ENCODE measurements at places on chromosomes 3 and 15.
A peak's percentile ranks its signal among the peaks of the same experiment; 100 is the strongest.

DNA sequence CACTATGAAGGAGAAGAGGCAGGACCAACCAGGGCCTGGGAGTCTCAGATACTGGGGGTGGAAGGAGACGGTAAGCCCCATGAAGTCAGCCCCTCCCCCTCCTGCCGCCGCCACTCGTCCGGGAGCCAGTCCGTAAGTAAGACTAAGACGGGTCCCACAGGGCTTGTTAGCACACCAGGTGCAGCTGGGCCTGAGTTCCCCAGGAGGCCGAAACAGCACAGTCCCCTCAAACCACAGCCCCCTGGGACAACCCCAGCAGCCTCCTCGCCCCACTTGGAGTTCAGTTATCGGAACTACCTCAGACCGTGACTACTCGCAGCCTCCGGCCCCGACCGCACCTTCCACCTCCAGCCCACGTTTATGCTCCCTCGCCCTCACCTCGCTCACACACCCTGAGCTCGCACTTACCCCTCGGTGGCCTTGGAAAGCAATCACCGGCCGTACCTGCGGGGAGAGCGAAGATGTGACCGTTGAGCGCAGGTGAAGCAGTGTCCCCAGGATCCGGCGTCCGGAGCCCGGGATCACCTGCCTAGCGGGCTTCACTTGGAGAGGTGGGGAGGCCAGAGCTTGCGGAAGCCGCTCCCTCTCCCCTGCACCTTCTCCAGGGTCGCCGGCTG lies 557 bp downstream of the ELL3 start:
- peak; percentile 34 for DNase-seq

GRCh38 chr15:85950101-85950500 lies 129.6 kb upstream of the AGBL1 start:
- DNase-seq, result no peak

DNA sequence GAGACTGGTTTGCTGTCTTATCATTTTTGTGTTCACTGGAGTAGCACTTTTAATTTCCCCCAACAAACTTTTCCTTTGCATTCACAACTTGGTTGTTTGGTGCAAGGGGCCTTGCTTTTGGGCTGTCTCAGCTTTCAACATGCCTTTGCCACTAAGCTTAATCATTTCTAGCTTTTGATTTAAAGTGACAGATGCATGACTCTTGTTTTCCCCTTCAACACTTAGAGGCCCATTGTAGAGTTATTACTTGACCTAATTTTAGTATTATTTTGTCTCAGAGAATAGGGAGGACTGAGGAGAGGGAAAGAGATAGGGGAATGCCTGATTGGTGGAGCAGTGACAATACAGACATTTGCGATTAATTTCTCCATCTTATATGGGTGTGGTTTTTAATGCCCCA lies 340.1 kb upstream of the MANF start:
- DNase-seq, result no peak

DNA sequence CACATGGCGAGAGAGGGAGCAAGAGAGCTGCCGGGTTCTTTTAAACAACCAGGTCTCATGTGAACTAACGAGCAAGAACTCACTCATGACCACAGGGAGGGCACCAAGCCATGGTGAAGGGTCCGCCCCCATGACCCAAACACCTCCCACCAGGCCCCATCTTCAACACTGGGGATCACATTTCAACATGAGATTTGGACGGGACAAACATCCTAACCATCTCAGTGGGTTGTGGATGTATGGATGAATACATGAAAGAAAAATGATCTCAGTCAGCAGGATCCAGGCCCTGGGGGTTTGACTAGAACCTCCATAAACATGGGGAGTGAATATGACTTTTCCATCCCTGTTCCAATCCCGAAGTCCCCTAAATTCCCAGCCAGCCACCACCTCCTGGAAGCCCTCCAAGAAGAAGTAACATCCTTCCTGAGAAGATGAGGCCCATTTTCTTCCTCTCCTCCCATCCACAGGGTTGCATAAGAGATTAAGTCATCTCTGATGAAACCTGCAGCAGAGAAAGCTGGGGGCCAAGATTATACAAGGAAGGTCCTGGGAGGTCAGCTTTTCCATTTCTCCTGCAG lies 9.5 kb downstream of the CAV3 start:
- no peak for DNase-seq

GRCh38 chr3:167372138-167372537 lies 8.0 kb downstream of the ZBBX start:
- no peak for DNase-seq

DNA sequence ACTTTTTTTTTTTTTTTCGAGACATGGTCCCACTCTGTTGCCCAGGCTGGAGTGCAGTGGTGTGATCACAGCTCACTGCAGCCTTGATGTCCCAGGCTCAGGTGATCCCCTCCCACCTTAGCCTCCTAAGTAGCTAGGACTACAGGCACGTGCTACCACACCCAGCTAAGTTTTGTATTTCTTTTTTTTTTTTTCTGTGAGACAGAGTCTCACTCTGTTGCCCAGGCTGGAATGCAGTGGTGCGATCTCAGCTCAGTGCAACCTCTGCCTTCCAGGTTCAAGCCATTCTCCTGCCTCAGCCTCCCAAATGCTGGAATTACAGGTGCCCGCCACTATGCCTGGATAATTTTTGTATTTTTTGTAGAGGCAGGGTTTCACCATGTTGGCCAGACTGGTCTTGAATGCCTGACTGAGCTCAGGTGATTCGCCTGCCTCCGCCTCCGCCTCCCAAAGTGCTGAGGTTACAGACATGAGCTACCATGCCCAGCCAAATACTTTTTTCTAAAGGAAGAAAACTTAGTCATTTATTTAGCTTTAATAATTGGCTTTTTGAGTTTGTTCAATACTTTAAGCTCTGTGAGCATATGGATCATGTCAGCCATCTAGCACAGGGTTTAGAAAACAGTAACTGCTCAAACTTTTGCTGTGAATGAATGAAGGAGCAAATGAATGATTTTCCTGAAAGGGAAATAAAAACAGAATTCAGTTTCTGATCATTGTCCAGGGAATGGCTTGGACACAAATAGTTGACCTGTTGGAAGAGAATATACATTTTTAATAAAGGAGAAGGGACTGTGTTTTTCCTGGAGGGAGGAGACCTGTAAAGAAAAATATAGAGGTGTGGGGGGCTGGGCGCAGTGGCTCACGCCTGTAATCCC lies 26.0 kb downstream of the UBE2E1 start:
- DNase-seq, result no peak

GRCh38 chr3:154559623-154560022 lies 129.6 kb upstream of the GPR149 start:
- DNase-seq, result no peak

- DNase-seq, result no peak
Observed at GRCh38 chr3:139285691-139286090, 58.1 kb upstream of the MRPS22 start.

GRCh38 chr15:55915221-55915620 lies 78.2 kb downstream of the NEDD4 start:
- no peak for DNase-seq

DNA sequence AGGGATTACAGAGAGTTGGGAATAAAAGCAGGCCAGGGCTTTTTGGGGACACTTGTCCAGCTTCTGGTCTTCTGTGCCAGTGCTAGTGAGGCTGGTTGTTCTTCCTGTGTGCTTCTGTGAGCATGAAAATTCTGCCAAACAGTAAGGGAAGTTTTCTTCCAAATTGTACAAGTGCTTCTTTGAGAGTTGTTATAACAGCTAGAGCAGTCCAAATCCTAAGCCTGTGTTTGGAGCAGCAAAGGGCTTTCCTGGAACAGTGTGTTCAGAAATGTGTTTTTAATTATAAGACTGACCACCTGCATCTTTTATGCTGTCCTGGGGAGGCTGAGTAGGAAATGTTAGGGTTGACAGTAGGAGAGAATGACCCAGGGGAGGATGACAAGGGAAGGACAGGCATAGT lies 223.0 kb upstream of the P2RY1 start:
- DNase-seq, result no peak

DNA sequence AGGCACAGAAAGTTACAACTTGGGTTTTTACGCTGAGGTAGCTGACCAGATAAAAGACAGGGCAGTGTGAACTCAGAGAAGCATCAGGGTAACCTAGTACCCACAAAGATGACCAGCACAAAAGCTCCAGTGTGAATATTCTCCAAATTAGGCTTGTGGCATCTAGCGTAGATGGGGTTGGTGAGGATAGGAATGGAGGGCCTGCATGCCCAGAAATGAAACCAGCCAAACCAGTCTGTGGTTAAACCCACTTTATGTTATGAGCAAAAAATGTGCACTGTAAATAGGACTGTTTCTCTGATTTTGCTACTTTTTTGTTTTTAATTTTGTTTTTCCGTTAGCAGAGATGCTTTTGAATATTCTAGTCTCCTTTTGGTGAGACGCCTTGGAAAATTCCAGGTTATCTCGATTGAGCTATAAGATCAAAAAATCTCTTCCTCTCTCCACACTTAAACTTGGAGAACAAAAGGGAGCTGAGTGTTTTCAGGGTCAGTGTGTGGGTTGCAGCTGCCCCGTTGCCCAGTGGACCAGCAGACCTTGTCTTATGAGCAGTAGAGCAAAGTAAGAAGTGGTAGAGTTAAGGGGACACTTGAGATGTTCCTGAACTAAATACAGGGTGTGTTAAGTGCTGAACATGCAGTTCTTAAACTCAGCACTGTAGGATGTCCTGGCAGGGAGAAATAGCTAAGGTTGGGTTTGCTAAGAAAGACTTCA lies 132.9 kb downstream of the C3orf38 start:
- no peak for DNase-seq

GRCh38 chr15:56394909-56395308 lies 29.7 kb downstream of the TEX9 start:
- DNase-seq, result no peak

DNA sequence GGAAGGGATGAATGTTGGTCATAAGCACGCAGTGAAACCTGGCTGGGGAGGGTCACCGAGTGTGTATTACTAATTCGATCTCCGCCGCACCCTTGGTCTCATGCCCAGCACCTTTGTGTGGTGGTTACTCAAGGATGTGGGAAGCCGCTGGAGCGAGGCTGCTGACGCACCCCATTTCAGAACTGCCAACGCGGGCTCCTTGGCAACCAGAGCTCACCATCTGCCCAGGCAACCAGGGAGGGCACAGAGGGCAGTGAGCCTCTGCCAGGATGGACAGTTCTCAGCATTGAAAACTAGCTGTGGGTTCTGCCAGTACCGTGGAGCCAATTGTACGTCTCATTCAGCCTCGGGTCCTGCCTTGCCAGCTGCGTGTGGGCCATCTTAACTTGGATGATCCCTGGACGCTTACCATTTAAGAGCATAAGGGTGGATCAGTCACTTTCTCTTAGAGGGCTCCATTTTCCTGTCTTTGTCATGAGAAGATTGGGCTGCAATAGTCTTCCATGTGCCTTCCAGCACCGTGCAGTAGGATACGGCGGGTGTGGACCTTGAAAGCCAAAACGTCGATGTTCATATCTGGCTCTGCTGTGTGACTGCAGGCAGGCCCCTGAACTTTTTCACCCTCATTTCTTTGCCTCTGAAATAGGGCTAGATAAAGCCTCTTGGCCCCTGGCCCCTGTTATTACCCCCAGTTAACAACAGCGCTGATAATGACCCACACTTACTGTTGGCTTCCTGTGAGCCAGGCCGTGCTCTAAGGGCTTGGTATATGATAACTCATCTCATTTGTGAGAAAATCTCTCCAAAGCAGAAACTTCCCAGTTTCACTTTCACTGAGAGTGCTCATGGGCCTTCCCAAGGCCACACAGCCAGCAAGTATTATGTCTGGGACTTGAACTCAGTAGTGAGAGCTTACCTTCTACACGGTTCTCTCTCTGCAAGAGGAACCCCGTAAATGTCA lies 238.8 kb downstream of the OPA1 start:
- DNase-seq, result peak; percentile 8

- DNase-seq, result no peak
Observed at GRCh38 chr3:126436826-126437717, 38.6 kb downstream of the ZXDC start.

- peak; percentile 83 for DNase-seq
Observed at GRCh38 chr15:62845241-62846126, 197.1 kb upstream of the TPM1 start.

GRCh38 chr15:38216763-38217162 lies 35.9 kb upstream of the SPRED1 start:
- no peak for DNase-seq

DNA sequence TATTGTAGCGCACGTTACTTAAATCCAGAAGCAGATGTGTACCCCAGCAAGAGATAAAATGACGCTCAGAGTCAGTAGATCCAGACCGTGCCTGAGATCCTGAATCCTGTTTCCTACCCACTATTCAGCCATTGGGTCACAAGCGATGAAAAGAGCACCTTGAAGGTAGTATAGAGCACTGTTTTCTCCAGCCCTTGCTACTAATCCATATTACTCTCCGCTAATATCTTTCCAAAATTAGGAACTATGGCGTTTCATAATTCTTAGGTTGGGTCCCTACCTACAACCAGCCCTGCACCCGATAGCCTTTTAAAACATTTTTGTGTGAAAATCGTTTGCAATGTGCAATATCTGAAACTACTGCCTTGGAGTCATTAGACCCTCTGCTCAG lies 596 bp downstream of the BTD start:
- no peak for DNase-seq

- no peak for DNase-seq
Observed at GRCh38 chr15:43547539-43547938, 30.1 kb downstream of the MAP1A start.

DNA sequence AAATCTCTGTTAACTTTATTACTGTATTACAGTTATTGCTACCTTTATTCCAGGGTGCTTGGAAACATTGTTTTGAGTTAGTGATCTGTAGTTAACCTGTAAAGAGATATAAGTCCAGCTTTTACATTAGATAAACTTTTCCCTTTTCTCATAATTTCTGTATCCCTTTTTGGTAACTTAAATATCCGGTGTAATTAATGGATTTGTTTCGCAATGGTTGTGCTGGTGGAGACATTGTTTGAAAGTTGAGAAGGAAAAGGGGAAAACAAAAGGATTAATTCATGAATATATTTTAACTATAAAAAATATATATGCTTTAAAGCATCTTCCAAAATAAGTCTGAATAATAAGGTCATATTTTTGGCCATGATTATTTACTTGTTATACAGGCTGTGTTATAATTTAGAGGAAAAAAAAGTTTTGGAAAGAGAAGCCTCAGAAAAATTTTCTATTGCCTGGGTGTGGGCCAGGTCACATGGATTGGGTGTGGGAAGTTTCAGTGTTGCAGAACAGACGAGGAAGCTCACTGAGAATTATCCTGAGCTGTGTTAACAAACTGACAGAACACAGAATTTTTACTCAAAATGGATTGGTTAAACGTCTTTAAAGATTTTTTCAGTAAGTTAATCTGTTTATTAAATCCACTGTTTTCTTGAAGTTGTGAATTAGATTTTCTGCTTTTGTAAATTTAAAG lies 27.7 kb upstream of the IL20RB start:
- DNase-seq, result no peak

GRCh38 chr3:153357436-153357835 lies 195.4 kb downstream of the RAP2B start:
- no peak for DNase-seq

- no peak for DNase-seq
Observed at GRCh38 chr15:93219859-93220420, 130.9 kb upstream of the RGMA start.
